Body of pancreas (tissue), 4 donors: ENCODE measurements at places on chromosomes 11 and 22. TPM values are rescaled to one million over a fixed set of nuclear protein-coding genes. Genes with fewer than 3 reads are reported as not detected.

- no peak for DNase-seq
Observed at GRCh38 chr11:126834573-126834972, 166.0 kb downstream of the KIRREL3 start.

DNA sequence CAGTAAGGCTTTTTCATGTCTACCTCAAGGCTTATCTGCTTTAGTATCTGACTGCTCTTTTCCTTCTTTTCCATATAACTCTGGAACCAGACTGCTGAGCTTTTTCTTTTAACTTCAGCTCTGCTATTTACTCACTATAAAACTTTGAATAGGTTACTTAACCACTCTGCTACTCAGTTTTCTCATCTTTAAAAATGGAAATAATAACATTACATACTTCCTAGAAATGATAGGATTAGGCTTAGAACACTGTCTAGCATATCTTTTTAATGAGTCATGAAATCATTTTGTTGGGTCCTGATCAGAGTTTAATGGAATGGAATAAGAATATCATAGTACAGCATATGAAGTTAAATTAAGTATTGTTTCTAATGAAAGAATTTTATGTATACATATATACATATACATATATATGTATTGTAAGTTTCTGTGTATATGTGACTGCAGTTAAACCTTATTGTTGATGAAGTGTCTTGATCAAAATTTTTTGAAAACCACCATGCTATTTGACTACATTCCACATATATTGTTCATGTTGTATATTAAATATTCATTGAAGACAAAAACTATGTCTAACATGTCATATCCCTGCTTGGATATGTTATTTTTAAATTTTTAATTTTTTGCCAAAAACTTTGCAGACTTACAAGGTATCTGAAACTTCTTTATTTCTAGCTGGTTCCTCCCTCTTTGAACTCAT, 120.2 kb downstream of the METTL15 start:
- DNase-seq, result no peak

- DNase-seq, result peak; percentile 43
Observed at GRCh38 chr11:118618115-118618990, 10.9 kb downstream of the PHLDB1 start.

- no peak for DNase-seq
Observed at GRCh38 chr11:118662401-118663271, 16.8 kb downstream of the TREH start.

DNA sequence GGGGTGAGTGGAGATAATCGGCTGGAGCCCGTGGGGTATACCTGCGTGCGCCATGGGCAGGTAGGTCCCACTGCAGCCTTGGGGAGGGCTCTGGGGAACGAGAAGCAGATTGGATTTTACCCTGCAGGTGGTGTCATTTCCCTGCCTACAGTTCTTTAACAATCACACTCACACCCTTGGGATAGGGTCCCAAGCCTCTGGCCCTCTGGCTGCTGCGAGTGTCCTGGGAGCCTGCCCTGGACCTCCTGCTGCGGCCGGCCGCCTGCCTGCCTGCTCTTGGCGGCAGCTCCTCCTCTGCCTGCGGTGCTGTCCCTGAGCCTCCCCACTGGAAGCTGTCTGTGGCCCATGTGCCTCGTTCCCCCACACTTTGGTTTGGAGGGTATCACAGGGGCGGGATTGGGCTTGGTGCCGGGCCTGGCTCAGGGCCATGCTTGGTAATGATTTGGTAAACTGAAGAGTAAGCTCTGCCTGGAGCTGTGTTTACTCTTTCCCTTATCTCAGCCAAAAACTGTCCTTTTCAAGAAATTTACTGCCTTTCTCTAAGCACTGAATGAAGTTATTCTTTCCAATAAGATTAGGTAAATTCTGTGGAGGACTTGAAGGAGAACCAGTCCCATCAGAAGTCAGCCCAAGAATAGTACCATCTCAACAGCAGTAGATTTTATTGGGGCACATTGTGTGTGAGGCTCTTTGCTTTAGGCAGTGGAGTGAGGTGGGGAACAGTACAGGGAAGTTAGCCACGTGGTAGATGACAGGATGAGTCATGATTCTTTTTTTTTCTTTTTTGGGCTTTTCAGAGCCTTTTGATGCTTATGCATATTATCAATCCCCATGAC, 53.7 kb downstream of the TBC1D22A start:
- no peak for DNase-seq

- no peak for DNase-seq
Observed at GRCh38 chr11:110951037-110951949, 239.1 kb upstream of the ARHGAP20 start.

DNA sequence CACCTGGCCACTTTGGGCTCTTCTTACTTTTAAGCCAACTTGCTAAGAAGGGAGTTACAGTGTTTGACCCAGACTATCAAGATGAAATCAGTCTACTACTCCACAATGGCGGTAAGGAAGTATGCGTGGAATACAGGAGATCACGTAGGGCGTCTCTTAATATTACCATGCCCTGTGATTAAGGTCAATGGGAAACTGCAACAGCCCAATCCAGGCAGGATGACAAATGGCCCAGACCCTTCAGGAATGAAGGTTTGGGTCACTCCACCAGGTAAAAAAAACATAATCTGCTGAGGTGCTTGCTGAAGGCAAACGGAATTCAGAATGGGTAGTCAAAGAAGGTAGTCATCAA, 1.0 kb upstream of the YPEL4 start:
- no peak for DNase-seq

DNA sequence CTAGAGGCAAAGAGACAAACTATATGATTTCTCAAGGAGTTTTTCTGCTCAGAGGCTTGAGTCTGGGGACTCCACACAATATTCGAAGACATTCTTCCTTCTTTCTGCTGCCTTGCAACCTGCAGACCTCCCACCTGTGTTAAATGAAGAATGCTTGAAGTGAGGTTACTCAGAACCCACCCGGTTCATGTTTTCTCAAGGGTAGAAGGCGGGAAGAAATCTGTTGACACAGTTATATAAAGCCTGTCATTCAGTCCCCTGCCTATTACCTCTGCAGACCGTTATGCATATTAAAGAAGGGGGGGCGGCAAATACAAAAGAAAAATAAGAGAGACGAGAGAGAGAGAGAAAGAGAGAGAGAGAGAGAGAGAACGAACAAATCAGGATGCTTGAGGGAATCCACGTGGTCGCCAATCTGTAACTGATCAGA, 2.2 kb upstream of the KMT2A start:
- no peak for DNase-seq

TMEM179B gene
- 40.9 TPM for total RNA-seq

PRRG4 gene
- 5.7 TPM for total RNA-seq

CYP2D6 gene
- 0.52 TPM for total RNA-seq

APOA4 gene
- not detected for total RNA-seq

TRIOBP gene
- total RNA-seq, result 76.5 TPM

APOL4 gene
- 18.1 TPM for total RNA-seq
